Activated naive CD8-positive, alpha-beta T cell treated with anti-CD3 and anti-CD28 coated beads, Interleukin-2, amount 10 ng/mL, durations not matched to agents 7 days and 5 days (primary cell): ENCODE measurements at places on chromosomes 5 and 9. TPM values are rescaled to one million over a fixed set of nuclear protein-coding genes. Genes with fewer than 3 reads are reported as not detected.
A peak's percentile ranks its signal among the peaks of the same experiment; 100 is the strongest.

GRCh38 chr9:107141967-107142366 is 141.1 kb upstream of the RAD23B start:
- no peak for DNase-seq

DNA sequence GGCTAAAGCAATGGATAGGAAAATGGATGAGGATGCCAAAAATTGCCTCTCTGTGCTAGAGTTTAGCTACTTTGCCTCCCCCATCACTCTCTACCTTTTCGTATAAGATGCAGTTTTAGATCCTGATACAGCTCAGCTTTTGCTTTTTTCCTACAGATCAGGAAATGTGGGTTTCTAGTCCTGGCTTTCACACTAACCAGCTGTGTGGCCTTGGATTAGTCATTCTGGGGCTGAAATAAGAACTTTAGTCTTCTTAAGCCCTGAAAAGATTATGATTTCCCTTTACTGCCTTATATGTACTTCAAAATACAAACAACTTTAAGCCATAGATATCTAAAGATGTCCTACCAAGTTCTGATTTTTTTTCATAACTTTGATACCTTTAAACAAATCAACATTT is 116.4 kb downstream of the BAAT start:
- no peak for DNase-seq

The ZNF354B gene
- 22.0 TPM for total RNA-seq

The KCNT1 gene
- not detected for total RNA-seq

DNA sequence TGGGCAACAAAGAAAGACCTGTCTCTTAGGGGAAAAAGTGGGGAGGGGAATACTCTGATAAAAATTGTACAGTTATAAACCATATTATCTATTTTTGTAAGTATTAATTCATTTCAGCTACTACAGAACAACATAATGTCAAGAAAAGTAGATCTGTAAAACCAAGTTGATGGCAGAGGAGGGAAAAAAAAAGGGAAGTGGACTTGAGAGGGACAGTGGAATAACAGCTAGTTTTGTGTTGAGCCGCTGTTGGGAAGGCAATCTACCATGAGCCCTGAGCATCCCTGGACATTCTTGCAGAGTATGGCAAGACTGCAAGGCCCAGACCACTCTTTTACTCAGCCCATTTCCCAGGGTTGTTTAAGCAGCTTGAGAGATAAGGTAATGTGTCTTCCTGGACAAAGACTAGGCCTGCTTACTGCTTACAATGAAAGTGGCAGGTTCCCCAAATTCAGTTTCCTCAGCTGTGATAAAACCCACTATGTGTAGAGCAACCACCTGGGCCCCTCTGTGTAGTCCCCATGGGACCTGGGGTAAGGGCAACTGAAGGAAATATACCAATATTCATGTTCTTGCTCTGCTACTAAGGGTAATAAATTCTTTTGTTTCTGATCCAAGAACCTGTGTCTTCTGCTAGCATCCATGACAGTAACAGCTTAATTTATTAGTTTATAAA is 25.0 kb downstream of the CEP120 start:
- no peak for DNase-seq

The SLC25A48 gene
- total RNA-seq, result not detected

DNA sequence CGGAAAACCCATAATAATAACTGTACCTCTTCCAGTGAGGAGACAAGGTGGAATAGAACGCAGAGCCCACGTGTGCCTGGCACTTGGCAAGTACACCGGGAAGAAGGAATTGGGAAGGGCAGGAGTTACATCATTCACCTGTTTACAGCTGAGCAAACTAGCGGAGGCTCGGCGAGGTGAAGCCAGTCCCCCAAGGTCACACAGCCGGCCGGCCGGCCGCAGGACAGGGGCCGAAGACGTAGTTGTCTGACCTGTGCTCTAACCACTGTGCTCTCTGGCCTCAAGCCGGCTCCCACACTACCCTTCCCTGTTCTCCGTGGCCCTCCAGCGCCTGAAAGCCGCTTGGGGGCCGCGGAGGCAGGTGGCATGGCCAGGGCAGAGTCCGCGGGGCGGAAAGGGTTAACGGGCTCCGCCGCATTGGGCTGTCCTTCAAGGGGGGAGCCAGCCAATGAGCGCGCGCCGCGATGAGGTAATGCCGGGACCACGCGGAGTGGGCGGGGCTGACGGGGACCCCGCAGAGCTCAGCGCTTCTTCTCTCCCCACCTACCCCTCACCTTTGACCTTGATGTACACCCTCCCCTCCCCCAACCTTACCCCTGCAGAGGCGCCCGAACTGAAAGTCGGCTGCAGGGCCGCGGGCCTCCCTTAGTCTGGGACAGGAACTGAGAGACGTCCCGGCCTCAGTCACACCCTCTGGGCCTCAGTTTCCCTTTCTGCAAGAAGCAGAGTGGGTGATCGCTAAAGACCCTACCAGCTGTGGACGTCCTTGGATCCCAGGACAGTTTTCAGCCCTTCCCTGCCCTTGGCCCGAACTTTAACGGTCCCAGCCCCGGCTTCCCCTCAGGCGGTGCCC is 125.1 kb downstream of the C9orf50 start:
- DNase-seq, result peak; percentile 87

- no peak for DNase-seq
These were observed 205.6 kb upstream of the ADAMTSL1 start for GRCh38 chr9:18268381-18268780.

- DNase-seq, result no peak
These were observed 82.7 kb downstream of the HACD4 start for GRCh38 chr9:20948703-20949102.

GRCh38 chr9:87795178-87795577 is 69.3 kb downstream of the CTSL start:
- no peak for DNase-seq

DNA sequence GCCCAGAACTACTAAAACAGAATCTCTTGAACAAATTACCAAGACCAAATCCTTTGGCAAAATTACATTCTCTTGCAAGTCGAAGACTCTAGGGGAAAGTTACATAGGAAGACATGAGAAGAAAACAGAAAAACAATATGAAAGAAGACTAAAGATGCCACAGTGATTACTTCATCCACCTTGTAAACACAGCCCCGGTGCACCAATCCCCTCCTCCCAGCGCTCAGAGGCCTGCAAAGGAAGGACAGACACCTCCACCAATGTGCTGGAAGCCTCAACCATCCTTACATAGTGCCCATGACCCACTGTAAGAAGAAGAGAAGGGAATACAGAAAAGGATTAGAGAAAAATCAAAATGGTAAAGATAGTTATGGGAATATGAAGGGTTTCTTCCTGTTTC is 218.5 kb downstream of the SPOCK1 start:
- DNase-seq, result no peak

The MED7 gene
- total RNA-seq, result 15.5 TPM

The CORO2A gene
- 12.0 TPM for total RNA-seq

The LCNL1 gene
- 0.33 TPM for total RNA-seq

DNA sequence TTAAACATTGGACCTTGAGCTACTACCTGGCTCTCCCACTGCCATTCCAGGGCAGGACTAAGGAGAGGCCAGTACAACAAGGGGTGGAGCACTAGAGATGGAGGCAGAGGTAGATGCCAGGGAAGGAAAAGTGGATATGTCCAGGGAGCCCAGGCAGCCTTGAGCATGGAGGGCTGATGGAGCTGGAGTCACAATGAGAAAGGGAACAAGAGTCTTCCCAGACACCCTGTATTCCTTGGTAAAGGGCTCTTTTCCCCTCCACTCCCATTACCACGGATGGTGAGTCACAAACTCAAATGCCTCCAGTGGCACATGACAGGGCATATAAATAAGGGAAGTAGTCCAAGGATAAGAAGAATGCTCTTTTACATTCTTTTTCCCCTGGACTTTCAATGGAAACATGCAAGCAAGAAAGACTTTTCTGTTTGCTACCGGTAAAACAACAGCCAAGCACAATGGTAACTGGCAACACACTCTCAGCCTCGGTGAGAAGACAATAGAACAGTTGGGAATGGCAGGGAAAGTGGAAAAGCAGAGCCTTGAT is 16.7 kb downstream of the ERAP1 start:
- no peak for DNase-seq

DNA sequence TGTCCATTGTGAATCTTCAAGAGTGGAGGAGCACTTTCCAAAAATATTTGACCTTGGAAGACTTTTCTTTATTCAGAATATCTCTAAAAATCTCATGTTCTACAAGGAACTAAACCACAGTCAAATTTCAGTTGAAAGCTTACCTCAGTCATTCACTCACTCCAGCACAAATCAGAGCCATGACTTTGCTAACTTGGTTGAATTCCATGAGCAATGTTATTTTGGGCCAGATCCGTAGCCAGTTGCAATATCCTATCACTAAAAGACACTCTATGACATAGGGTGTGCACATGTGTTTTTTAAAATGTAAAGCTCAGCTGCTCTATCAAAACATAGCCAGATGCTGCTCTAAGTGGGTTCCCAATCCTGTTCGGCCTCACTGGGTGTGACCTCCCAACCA is 156.1 kb upstream of the ANKRD55 start:
- DNase-seq, result no peak

DNA sequence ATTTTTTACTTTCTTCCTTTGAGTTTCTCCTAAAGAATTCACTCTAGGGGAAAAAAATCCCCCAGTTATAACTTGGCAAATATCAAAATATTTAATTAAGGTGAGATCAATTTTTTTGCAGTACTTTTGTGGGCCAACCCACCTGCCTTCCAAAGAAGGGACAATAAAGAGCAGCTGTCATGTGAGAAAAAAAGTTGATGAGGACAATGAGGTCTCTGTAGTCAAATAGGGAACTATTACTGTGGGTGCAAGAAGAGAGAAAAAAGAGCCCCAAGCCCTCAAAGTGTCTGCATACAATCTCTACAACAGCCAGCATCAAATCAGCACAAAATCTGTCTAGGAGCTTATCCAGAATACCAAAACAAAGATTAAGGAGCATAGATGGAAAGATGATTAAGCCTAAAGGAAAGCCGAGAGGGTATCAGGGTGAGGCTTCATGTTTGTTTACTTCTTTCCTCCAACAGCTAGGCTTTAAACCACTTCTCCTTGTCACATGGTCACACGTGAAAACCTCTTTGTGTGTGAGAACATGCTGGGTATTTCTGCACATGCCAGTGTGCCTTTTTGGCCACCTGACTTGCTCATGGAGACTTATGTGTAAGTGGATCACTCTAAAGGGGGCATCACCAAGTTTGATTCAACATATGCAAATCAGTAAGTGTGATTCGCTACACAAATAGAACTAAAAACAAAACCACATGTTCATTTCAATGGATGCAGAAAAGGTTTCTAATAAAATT is 19.2 kb upstream of the FYB1 start:
- DNase-seq, result no peak

DNA sequence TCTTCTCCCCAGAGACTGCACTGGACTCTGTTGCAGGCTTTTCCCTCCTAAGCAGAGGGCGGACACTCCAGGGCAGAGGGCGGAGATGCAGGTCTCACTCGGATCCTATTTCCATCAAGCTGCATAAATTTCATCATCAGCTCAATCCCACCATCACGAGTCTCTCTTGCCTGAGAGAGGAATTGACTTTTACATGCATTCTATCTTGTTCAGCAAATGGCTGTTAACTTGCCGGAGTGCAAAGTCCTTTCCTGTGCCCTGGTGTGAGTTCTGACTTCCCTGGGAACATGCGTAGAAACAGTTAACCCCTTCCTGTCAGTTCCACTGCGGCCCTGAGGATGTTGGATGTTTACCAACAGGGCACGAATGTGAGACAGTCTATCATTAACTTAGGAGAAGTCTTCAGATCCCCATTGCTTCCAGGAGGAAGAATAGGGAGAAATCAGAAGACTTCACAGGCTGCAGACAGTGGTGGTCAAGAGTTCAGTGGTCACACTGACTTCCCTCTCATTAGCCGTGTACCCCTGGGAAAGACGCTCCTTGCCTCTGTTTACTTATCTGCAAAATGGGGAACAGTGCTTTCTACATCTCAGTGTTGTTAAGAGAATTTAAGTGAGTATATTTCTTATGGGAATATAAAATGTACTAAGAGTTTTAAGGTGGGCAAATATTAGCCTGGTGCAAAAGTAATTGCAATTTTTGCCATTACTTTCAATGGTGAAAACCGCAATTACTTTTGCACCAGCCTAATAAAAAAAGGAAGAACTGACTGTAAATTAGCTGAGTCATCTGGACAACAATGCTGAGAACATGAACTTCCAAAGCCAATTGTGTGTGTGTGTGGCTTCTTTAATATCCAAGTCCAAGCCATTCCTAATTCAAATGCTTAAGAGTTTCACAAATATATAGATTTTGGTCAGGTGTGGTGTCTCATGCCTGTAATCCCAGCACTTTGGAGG is 248.0 kb downstream of the DRD1 start:
- no peak for DNase-seq
